LNCaP clone FGC (cell line): ENCODE measurements at places on chromosomes 16 and 17.

DNA sequence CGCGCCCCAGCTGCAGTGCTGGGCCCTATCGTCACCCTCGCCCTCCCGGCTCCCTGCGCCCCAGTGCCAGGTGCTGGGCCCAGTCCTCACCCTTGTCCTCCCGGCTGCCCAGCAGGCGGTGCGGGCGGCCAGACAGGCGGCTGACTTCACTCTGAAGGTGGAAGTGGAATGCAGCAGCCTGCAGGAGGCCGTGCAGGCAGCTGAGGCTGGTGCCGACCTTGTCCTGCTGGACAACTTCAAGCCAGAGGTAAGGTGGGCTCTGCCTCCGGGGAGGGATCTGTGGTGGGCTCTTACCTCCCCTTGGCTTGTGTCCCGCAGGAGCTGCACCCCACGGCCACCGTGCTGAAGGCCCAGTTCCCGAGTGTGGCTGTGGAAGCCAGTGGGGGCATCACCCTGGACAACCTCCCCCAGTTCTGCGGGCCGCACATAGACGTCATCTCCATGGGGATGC is 17.9 kb downstream of the QPRT start:
- DNase-seq = no peak

DNA sequence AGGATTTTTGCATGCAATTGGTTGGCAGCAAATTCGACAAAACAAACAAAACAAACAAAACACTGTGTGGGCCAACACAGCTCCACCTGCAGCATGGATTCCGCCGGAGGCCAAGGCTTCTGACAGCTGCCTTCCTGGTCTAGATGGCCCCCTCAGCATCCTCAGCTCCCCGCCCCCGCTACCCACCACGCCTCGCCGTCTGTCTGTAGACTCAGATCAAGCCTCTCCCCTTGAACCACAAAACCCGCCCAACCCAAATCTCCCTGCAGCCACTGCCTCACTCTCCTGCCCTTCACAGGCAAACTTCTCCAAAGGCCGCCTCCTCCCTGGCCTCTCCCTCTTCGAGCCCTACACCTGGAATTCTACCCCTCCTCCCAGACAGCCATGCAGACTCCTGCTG is 57.9 kb downstream of the RTN4RL1 start:
- peak; percentile 10 for DNase-seq

DNA sequence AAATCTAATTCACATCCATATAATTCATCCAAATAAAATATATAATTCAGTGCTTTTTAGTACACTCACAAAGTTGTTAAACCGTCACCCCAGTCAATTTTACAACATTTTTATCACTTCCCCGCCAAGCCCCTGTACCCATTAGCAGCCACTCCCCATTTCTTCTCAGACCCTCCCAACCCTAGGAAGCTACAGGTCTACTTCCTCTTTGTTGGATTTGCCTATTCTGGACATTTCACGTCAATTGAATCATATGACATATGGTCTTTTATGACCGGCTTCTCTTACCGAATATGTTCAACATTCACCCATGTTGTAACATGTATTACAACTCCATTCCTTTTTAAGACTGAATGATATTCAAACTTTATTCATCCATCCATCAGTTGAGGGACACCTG is 19.9 kb upstream of the MLKL start:
- no peak for DNase-seq

DNA sequence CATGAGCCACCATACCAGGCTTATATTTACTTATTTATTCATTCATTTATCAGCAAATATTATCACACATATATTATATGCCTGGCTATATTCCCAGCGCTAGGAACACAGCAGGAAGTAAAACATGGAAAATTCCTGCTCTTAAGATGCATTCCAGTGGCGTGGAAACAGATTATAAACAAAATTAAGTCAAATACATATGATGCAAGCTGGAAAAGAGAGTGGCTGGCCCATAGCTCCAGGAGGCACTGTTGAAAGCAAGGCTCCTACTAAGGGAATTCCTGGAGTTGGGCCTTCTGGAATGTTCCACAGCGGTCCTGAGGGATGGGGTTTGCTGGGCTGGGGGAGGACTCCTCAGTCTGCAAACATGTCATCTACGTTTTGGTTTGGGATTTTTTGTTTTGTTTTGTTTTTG is 18.4 kb downstream of the ADCY9 start:
- DNase-seq = peak; percentile 96

GRCh38 chr16:50602531-50603205 is 54.5 kb downstream of the NKD1 start:
- peak; percentile 67 for DNase-seq

GRCh38 chr17:61106354-61106753 is 293.3 kb upstream of the TBX2 start:
- DNase-seq = no peak

DNA sequence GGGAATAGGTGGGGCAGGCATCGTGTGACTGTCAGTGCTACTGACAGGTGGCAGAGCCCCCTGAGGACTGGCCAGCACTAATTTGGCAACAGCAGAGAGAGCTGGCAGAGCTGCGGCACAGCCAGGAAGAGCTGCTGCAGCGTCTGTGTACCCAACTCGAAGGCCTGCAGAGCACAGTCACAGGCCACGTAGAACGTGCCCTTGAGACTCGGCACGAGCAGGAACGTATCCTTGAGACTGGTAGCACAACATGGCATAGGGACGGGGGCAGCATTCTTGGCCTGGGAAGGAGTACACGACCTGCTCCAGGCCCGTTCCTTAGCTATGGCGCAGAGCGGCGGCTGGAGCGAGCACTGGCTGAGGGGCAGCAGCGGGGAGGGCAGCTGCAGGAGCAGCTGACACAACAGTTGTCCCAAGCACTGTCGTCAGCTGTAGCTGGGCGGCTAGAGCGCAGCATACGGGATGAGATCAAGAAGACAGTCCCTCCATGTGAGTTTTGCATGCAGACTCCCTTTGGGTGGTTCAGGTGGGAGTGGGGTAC is 3.0 kb upstream of the NRN1L start:
- no peak for DNase-seq

DNA sequence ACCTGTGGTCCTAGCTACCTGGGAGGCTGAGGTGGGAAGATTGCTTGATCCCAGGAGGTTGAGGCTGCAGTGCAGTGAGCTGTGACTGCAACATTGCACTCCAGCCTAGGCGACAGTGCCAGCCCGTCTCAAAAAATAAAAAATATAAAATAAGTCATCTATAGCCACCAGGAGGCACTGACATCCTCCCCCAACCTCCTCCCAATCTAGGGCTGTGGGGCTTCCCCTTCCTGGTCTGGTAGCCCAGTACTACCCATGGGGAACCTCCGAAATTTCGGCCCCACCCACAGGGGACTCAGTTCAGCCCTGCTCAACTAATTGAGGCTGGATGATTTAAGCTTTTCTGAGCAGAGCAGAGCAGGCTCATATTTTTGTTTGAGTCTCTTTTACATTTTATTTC is 3.2 kb downstream of the ZSCAN10 start:
- DNase-seq = no peak

- no peak for DNase-seq
Observed at GRCh38 chr17:76123749-76124581, 17.1 kb downstream of the FOXJ1 start.

- no peak for DNase-seq
Observed at GRCh38 chr16:5257462-5257861, 159.9 kb upstream of the EEF2KMT start.

- DNase-seq = no peak
Observed at GRCh38 chr16:86735727-86736126, 157.4 kb downstream of the FOXL1 start.

- no peak for DNase-seq
Observed at GRCh38 chr16:58154345-58154744, 25.2 kb upstream of the CFAP20 start.

DNA sequence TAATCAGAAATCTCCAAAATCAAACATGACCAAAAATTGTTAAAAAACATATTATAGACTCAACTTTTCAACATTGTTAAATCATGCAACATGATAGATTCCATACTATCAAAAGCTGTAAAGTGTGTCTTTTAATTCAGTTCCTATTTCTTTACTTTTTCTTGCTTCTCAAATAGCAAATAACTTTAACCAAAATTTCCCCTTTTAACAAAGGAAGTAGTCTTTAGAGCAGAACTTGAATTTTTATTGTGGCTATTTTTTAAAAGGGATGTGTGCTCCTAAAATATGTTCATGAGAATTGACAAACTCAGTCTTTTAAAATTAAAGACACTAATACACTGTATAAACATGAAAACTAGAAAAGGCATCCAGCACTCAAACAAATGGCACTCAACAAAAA is 49.1 kb downstream of the SPAG9 start:
- DNase-seq = no peak

- DNase-seq = no peak
Observed at GRCh38 chr17:80777274-80777673, 214.4 kb upstream of the CHMP6 start.

DNA sequence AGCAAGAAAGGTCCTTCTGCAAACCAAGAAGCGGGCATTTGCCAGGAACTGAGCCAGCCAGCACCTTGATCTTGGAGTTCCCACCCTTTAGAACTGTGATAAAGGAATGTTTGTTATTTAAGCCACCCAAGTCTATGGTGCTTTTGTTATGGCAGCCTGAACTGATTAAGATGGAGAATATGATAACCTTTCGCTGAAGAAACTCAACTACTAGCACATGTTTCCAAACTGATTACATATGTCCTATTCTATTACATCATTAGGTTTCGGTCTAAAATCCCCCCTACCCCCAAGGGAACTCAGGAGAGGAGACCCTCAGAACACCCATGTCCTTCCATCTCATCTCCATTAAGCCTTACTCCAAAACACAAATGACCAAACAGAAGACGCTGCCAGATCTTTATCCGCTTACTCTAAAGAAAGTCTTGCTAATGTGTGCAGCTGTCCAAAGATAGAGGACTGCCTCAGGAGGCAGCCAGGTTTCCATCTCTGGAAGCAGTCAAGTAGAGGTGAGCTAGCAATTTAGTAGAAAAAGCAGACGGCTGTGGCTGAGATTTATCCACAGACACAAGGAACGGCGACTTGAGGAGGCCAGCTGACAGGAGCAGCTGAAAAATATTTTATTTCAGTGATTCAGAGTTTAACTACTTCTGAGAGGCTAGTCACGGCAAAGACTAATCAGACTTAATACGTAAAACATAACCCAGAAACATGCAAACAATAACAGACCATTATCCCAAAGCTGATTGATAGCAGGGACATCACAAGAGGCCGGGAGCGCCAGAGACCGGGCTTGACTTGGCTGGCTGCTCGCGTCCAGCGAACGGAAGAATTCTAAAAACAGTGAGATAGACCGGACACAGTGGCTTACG is 611.4 kb upstream of the CDH5 start:
- no peak for DNase-seq

DNA sequence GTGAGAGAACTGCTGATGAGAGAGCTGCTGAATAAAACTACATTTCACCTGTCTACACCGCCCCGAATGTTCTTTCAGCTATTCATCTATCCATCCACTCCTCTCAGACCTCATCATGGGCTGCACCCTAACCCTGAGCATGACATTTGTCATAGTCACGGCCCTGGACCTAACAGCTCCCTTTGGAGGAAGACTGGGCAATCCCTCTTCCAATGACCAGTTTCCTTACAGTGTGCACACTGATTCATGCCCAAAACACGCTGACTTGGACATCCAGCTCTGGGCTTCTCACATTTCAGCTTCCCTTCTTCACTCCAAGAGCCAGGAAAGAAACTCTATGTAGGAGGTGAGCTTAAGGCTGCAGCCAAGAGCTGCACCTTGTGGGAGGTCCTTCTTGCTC is 41.8 kb upstream of the ARL4D start:
- DNase-seq = no peak

- DNase-seq = no peak
Observed at GRCh38 chr17:5526821-5527598, 40.6 kb downstream of the MIS12 start.

DNA sequence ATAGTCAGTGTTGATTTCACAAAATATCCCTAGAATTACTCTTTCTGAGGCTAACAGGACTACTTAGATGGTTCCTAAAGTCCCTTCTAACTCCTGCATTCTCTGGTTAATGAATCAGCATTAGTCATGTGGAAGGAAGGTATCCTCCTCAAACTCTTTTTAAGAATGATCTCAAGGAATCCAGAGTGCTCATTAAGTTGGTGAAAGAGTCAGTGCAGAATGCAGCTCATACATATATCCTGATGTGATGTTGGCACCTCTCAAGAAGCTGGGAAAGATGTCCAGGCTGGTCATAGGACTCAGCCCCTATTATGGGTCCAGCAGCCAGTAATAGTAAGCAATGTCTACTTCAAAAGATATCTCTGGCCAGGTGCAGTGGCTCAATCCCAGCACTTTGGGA is 65.5 kb downstream of the PIGL start:
- no peak for DNase-seq

- no peak for DNase-seq
Observed at GRCh38 chr17:17511293-17511741, 15.1 kb upstream of the RASD1 start.

GRCh38 chr16:10228779-10229178 is 46.6 kb upstream of the GRIN2A start:
- DNase-seq = peak; percentile 8

GRCh38 chr17:58141505-58141904 is 6.7 kb upstream of the OR4D1 start:
- DNase-seq = no peak

DNA sequence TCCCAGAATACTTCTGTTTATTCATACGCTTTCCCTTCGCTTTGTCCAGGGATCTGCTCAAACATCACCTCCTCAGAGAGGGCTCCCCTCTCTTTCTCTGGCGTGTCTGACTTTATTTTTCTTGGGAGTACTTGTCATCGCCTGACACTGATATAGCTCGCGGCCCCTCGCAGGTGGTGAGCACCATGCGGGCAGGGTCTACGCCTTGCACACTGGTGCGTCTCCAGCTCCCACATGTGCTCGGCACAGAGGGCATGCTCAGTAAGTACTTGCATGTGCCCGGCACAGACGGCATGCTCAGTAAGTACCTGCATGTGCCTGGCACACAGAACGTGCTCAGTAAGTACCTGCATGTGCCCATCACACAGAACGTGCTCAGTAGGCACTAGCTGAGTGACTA is 57.5 kb downstream of the IRF8 start:
- no peak for DNase-seq

GRCh38 chr16:4247460-4247784 is 5.5 kb upstream of the SRL start:
- no peak for DNase-seq

DNA sequence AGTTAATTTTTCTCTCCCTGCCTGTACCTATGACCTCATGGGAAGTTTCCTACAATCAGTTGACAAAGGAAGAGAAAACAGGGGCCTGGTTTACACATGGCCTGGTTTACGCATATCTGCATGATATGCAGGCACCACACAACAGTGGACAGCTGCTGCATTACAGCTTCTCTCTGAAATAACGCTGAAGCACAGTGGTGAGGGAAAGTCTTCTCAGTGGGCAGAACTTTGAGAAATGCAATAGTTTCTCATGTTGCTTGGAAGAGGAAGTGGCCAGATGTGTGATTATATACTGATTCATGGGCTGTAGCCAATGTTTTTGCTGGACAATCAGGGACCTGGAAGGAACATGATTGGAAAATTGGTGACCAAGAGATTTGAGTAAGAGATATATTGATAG is 324.1 kb upstream of the GOT2 start:
- no peak for DNase-seq

- no peak for DNase-seq
Observed at GRCh38 chr17:2108170-2108569, 53.3 kb downstream of the HIC1 start.

GRCh38 chr17:7415784-7416183 is 4.3 kb upstream of the SPEM1 start:
- DNase-seq = no peak
